ENCODE measurements at places on chromosomes 1 and 21.
A peak's percentile ranks its signal among the peaks of the same experiment; 100 is the strongest.

GRCh38 chr1:177106614-177107365 lies 57.7 kb downstream of the ASTN1 start:
- DNase-seq, result no peak

DNA sequence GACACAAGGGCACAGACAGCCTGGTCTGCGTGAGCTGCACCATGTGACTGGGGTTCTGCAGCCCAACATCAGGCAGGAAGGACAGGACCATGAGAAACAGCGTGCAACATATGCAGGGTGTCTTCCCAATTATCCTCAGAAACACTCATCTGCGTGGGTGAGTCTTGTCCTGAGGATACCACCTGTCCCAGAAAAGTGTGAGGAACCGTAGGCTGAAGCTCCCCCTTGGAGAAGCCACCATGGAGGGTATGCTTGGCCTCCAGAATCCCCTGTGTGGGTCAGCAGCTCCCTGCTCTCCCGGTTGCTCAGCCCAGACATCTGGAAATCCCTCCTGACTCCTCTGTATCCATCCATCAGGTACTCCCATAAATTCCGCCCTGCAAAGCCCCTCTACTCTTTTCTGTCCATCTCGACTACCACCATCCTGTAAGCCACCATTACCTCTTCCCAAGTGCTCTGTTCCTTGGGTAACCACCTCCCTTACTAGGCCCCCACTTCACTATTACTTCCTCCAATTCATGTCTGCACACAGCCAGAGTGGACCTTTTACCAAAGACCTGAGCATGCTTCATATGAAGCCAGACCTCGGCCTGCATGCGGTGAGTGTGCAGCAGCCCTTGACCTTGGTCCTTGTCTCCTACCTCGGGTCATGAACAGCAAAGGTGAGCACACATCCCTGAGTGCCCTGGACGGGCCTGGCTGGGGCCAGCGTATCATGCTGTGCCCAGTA lies 33.0 kb downstream of the ETS2 start:
- DNase-seq, result no peak

GRCh38 chr1:203046984-203047630 lies 20.8 kb downstream of the PPFIA4 start:
- no peak for DNase-seq

DNA sequence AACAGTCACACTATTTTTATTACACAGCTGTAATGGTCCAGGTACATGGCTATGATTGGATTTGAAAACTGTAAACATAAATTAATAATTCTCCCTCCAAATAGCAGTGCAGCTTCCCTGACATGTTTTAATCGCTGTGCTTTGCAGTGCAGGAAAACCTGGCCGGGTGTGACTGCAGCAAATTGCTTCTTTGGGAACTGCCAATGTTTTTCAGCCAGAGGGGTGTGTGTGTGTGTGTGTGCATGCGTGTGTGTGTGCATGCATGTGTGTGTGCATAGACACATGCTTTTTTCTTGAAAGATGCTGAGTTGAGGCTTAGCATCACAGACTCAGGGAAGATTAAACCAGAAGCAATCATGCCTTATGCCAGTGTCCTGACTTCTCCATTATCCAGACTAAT lies 231.2 kb downstream of the PRDM2 start:
- DNase-seq, result no peak

DNA sequence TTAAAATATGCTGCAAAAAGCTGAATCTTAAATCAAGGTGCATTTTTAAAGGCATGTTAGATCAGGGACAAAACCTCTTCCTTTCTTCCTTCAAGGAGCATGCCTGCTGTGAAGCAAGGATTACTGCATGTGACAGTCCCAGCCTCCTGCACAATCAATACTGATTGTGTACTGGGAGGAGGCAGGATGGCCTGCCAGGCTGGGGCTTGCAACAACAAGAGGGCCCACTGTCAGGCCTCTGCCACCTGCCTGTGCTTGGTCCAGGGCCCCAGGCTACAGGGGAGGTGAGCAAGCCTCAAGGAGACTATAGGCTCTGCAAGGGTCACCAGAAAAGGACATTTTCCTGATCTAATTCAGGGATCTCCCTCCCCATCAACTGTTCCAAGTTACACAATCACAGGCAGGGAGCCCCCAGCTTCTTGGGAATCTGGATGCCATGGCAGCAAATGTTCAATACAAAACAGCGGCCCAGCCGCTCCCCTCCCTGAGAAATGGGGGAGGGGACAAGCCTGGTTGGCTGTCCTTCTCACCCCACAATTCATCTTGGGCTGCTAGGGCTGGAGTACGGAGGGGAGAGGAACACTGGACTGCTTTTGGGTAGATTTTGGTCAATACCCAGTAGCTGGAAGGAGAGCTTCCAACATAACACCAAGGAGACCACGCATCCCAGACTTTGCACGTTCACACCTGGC lies 76.7 kb downstream of the SSBP3 start:
- DNase-seq, result no peak

- no peak for DNase-seq
Observed at GRCh38 chr1:235567812-235568503, 63.7 kb upstream of the B3GALNT2 start.

DNA sequence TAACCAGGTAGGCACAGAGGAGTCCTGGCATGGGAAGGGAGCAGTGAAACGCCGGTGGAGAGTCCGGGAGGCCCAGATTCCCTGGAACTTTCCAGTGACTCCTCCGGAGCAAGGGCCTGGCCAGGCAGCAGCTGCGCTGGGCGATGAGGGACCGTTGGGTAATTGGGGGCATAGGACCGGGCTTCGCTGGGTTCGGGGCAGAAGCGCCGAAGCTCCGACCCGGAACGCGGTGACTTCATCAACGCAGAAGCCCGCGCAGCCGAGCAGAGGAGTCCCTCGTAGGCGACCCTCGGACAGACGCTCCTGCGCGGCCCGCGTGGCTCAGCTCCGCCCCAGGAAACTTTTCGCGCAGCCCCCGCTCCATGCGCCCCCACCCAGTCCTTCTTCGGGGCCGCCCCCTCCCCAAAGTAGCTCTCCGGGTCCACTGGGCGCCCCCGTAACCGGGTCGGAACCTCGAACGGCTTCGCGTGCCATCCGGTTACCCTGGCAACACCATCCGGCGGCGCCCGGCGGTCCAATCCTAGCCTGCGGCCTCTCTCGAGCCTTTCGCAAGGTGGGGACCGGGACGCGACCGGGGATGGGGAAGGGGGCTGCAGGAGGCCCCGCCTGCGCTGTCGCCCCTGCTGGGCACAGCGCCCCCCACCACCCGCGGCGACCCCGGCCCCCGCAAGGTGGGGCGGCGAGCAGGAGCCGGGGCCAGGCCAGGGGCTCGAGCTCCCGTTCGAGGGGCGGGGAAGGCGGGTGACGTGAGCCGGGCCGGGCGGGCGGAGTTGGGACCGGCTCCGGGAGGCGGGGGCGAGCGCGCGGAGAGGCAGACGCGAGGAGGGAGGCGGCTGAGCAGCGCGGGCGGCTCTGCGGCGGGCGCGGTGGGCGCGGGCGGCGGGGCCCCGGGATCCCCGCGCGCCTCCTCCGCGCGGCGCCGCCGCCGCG lies at the start of gene AJAP1:
TSS of gene AJAP1 (plus strand) at position 814 of the 930 bp plus-strand sequence. CDS start 817 bp downstream, outside the sequence.
- DNase-seq, result no peak

- no peak for DNase-seq
Observed at GRCh38 chr1:43987159-43987902, 4.1 kb upstream of the CCDC24 start.

DNA sequence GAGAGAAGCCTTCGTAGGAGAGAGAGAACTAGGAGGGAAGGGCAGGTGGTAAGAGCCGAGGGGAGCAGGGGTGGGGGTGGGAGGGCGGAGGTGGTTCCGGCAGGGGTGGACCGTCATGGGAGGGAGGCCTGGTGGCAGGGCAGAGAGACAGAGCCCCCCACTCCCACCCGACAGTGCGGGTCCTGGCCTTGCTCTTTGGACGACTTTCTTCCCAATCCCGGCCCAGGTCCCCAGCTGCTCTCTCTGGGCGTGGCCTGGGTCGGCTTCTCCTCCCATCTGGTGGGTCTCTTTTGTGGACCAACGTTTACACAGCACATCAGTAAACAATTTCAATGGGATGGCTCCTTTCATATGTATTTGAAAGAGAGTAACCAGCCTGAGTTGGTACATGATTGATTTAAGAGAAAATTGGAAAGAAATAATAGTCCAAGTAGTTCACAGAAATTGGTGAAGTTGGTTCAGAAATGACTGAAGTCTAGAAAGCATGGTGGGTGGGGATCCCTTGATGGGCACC lies 56.9 kb downstream of the LDLRAD2 start:
- DNase-seq, result no peak

DNA sequence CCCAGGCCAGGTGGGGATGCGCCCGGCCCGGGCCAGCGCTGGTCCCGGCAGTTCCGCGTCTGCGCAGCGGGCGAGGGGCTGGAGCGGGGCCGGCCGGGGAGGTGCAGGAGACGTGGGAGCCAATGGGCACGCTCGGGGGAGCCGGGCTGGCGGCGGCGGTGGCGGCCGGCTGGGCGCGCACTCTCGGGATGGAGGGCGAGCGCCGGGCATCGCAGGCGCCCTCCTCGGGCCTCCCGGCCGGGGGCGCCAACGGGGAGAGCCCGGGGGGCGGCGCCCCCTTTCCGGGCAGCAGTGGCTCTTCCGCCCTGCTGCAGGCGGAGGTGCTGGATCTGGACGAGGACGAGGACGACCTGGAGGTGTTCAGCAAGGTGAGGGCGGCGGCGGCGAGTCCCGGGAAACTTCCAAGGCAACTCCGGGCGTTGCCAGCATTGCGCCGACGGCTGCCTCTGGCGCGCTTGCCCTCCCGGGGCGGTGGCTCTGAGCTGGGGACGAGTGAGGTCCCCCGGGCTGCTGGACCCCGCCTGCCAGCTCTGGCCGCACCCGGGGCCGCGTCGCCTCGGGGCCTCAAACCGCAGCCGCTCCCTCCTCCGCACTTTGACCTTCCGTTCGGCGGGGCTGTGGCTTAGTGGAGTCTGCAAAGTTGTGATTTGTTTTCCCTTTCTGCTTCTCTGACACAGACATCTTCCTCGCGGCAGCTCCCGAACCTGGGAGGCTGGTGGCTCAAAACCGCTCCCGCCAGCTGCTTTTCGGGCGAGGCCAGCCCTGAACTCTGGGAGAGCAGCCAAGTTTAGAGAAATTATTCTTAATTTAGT lies at the start of gene SNX7:
TSS of gene SNX7 (plus strand) at position 178 of the 812 bp plus-strand sequence. CDS start at position 189, 11 bp downstream.
- peak; percentile 13 for DNase-seq

DNA sequence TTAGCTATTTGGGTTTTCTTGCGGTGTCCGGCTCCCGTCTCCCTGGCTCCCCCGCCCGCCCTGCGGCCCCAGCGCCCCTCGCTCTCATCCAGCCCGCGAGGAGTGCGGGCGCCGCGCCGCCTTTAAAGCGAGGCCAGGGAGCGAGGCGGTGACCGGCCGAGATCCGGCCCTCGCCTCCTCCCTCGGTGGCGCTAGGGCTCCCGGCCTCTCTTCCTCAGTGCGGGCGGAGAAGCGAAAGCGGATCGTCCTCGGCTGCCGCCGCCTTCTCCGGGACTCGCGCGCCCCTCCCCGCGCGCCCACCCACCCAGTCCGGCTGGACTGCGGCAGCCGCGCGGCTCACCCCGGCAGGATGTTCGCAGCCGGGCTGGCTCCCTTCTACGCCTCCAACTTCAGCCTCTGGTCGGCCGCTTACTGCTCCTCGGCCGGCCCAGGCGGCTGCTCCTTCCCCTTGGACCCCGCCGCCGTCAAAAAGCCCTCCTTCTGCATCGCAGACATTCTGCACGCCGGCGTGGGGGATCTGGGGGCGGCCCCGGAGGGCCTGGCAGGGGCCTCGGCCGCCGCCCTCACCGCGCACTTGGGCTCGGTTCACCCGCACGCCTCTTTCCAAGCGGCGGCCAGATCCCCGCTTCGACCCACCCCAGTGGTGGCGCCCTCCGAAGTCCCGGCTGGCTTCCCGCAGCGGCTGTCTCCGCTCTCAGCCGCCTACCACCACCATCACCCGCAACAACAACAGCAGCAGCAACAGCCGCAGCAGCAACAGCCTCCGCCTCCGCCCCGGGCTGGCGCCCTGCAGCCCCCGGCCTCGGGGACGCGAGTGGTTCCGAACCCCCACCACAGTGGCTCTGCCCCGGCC lies 492 bp downstream of the HLX start:
- no peak for DNase-seq

DNA sequence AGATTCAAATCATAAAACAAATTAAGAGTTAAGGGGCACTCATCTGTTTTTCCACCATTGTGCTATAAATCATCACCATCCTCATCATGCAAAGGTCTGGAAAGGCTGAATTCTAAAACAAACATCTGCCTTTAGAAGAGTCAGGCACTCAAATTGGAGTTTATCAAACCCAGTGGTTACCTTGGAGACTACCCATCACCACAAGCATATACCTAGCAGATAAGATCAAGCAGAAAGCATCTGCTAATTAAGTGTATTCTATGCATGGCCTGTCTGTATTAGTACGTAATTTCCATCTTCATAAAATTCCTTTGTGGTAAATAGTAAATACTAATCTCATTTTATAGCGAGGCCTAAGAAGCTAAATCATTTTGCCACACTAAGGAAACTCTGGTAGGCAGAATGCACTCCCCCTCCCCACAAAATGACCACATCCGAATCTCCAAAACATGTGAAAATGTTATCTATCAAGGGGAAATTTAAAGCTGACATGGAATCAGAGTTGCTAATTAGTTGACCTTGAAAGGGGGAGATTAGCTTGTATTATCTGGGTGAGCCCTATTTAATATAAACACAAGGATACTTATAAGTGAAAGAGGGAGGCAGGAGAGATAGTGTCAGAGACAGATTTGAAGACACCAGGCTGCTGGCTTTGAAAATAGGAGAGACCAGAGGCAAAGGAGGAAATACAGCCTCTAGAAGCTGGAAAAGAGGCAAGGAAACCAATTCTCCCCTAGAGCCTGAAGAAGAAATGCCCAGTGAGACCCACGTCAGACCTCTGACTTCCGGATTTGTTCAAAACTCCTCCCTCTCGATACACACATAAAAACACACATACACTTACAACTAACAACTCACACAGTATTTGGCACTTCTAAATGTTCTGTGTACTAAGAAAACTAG lies 23.2 kb downstream of the ARID4B start:
- no peak for DNase-seq
